ENCODE measurements at places on chromosomes 3 and 15.

- DNase-seq, result no peak
Measured at GRCh38 chr3:127549826-127550467, 40.6 kb downstream of the TPRA1 start.

DNA sequence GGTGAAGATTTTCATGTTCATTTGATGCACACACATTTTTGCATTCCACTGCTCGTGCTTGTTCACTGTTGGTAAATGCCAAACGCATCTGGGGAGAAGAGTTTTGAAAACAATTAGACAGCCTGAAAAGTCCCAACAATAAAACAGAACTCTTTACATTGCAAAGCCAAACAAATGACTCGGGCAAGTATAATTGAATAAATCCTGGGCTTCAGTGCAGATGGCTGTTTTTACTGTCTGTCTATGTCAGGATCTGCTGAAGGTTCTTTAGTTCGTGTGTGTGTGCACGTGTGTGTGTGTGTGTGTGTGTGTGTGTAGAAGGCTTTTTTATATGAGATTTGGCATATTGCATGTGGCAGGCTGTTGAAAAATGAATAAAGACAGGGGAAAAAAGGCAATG, 277.5 kb upstream of the CDIN1 start:
- DNase-seq, result no peak

GRCh38 chr3:38067508-38068233, 28.7 kb downstream of the DLEC1 start:
- DNase-seq, result peak; percentile 16

GRCh38 chr3:189298469-189299375, 127.0 kb downstream of the TPRG1 start:
- DNase-seq, result no peak

DNA sequence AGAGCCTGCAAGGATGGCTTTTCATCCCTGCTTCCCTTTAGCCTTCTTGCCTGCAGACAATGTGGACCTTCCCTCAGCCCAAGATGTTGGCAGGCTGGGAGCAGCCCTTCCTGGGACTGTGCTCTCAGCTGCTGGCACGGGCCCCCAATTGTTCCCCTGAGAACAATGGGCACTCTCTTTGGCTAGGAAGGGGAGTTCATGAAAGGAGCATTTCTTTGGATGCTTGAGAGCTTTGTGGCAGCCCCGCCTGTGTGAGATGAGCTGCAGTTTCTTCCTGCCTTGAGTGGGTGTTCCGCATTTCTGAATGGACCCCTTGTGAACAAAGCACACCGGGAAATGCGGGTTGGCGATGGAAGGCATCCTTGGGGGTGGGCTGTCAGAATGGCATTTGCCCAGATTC, 35.0 kb upstream of the BSN start:
- no peak for DNase-seq

- DNase-seq, result no peak
Measured at GRCh38 chr3:136105044-136105443, 91.1 kb downstream of the MSL2 start.

DNA sequence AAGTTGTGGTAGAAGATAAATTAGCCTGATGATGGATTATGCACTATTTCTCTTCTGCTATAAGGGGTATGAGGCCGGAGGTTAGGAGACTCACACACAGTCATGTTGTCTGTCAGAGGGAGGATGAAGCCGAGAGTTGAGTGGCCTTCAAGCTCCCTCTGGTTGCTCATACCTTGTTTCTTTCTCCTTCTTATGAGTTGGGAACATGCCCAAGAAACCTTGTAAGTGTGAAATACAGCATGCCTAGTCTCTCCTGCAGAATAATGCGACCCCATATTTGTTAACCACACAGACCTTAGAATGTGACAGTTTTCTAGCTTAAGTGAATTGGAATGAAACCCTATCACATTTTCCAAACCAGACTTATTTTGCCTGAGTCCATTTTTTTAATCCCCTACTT, 366.7 kb downstream of the PTPRG start:
- no peak for DNase-seq

DNA sequence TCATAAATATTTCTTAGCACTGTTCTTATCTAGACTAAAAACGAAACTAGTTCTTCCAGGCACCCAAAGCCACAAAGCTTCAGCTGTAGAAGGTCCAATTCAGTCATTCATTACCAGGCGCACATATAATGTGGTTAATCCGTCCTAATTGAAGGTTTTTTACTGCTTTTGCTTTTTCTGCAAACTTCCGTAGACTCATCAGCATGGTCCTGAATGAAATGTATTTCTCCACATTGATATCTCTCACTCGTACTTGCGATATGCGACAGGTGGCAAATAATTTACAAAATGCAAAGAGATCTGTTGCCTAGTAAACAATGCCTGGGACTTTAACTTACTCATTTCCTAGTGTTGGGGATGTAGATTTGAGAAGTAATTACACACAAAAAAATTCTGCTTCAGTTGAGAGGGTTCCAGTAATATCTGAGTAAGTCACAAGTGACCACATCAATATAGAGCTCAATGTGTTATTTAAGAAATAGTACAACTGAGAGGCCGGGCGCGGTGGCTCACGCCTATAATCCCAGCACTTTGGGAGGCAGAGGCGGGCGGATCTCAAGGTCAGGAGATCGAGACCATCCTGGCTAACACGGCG, 75.0 kb upstream of the MBNL1 start:
- DNase-seq, result peak; percentile 34
